Foreskin keratinocyte (primary cell): ENCODE measurements at places on chromosomes 13 and 19.

DNA sequence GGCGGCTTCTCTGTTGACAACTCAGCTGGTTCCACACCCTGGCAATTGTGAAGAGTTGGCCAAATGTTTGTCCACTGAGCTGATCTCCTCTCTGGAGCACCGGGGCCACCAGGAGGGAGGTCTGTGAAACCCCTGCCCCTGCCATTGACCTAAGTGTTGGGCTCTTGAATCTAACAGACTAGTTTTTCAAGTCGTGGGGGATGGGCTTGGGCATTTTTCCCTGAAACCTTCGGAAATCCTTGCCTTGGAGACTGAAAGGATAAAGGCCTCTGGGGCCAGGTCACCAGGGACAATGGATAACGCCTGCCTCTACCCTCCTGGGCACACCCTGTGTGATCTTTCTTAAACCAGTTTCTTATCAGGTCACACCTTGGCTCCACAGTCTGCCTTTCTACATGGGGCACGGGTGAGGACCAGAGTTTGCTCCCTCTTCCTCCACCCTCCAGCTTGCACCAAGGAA, 881 bp downstream of the GEMIN7 start:
- DNase-seq, result no peak

- peak; percentile 55 for DNase-seq
Measured at GRCh38 chr19:52200044-52200443, 10.2 kb downstream of the PPP2R1A start.

DNA sequence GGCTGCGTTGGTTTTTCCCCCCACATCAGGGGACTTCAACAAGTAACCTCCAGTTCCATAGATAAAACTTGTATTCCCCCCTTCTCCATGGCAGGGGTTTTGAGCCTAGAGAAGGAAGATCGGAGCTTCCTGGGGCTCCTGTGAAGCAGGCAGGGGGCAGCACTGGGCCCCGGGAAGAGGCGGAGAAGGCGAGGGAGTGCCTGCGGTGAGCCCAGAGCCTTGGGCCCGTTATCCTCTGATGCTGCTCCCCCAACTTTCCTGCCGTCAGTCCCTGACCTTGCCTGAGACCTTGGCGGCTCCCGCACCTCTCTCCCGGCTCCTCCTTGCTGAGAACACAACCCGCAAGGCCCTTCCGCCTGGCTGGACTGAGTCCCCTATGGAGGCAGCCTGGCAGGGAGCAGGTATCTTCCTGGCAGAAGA, 2.5 kb downstream of the LIPE start:
- no peak for DNase-seq

- no peak for DNase-seq
Measured at GRCh38 chr13:88154001-88154400, 482.8 kb downstream of the SLITRK5 start.

DNA sequence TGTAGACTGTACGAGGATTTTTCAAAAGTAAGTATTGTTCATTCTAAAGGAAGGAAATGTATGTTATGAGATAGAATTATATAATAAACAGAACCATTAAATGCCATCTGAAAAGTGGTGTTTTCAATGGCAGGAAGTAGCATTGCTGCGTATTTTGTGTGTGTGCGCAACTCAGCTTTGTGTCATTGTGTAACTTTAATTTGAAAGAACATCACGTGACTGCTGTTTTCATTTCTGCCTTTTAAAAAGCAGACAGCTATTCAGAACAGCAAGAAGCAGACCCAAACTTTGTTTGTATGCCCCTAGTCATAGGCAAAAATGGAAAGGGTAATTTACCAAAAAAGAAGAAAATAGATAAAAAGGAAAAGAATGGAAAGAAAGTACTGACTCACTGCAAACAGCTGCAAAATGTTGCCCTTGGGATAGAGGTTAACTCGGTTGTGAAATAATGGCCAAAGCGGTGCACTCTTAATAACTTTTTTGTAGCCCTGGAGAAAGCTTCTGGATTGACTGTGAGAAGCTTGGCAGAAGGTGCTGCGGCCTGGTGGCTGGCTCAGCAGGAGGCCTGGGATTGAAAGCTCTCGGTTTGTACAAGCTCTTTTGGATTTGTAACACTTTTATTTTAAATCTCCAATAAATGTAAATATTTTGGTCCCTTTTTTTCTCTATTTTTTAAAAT, 97.3 kb downstream of the GGACT start:
- DNase-seq, result no peak

DNA sequence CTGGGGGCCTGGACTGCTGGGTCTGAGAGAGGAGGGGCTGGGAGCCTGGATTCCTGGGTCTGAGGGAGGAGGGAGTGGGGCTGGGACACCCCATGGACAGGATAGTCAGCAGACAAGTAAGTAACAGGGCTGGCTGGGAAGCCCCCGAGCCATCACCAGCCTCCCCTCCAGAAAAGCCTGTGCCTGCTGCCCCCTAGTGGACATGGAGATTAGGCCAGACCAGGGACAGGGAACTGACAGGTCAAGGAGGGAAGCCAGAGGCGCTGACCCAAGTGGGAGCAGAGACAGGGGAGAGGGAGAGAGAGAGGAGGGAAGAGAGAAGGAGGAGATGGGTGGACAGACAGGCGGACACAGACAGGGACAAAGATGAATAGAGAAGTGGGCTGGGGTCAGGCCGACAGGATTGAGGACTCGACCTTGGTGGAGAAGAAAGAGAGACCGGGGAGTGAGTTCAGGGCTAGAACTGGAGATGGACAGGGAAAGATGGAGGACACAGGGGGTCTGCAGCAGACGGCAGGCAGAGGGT, 6.7 kb upstream of the ERFL start:
- DNase-seq, result no peak

DNA sequence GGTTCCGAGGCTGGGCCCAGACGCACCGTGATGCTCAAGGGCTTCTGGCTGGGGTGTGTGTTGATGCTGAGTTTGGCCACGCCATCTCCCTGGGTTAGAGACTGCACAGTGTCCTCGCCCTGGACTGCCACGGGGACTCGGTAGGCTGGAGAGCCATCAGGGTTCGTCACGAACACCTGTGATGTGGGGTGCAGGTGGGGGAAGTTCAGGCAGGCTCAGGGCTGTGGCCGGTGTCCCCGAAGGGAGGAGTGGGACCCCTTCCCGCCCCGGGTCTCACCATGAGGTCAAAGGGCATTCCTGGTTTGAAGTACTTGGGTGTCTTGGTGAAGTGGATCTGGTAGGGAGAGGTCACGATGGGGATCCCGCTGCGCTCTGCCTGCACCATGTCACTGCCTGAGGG, 8.2 kb downstream of the C3 start:
- DNase-seq, result no peak

GRCh38 chr13:102325321-102325720, 76.5 kb downstream of the FGF14 start:
- DNase-seq, result no peak

GRCh38 chr13:32147976-32148375, 116.4 kb downstream of the FRY start:
- DNase-seq, result no peak
